ENCODE measurements at places on chromosomes 5 and 9.

DNA sequence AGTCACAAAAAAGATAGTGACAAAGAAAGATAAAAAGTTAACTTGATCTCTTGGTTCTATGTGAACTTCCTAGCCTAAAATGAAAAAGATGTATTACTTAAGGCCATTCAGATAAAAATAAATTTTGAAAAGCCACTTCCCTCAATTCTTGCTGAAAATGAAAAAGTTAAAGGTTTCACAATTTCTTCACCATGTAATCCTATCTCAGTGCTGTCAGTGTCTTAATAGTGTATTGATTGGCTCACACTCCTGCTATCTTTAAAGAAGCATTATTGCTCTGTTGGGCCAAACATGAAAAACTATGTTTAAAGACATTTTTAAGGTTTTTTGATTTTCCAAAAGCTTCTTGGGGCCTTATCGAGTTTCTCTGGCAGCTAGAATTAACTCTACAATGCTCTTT lies 18.1 kb upstream of the EGFLAM start:
- DNase-seq = no peak

- DNase-seq = no peak
These were observed 53.0 kb downstream of the BNC2 start for GRCh38 chr9:16817514-16817913.

GRCh38 chr9:109477258-109478050 lies 20.7 kb downstream of the PTPN3 start:
- DNase-seq = no peak

GRCh38 chr9:17222932-17223331 lies 88.1 kb downstream of the CNTLN start:
- DNase-seq = no peak

DNA sequence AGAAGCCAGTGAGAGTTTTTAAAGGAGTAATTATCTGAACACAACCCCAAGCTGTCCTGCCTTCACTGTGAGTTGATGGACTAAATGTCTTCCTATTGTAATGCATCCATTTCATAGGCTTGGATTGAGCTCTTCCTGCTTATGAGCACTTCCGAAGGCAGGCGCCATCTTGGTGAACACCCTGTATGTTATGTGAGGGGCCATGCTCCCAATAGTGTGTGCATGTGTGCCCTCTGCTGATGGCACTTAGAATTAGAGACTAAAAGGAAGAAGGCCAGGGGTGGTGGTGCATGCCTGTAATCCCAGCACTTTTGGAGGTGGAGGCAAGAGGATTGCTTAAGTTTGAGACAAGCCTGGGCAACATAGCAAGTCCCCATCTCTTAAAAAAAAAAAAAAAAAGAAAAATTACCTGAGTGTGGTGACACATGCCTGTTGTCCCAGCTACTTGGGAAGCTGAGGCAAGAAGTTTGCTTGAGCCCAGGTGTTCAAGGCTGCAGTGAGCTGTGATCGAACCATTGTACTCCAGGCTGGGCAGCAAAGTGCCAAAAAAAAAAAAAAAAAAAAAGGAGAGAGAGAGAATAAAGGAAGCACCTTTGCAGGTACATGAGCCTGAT lies 65.0 kb downstream of the C9orf152 start:
- DNase-seq = no peak

- peak; percentile 50 for DNase-seq
These were observed 3.7 kb downstream of the HABP4 start for GRCh38 chr9:96453625-96454024.

DNA sequence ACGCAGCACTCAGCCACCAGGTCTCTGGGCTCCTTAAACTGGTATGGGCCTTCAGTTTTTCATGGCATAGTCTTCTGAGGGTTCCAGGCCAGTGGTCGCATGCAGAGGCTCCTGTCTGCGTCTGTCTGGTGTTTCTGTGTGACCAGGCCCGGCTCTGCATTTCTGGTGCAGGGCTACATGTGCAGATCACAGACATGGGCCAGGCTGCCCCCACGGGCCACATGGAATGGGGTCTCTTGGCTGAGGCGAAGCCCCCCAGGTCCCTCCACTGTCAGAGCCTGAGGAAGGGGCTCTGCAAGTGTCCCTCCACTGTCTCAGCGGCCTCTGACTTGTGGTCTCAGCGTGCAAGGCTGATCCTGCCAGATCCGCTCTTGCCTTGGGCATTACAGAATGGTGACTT lies 15.6 kb upstream of the CARD19 start:
- DNase-seq = no peak

- DNase-seq = no peak
These were observed 38.6 kb upstream of the FBP1 start for GRCh38 chr9:94677929-94678328.

- DNase-seq = no peak
These were observed 870.2 kb upstream of the C9orf72 start for GRCh38 chr9:28443461-28443860.

- DNase-seq = no peak
These were observed 869.4 kb upstream of the NUDT12 start for GRCh38 chr5:104431981-104432380.

DNA sequence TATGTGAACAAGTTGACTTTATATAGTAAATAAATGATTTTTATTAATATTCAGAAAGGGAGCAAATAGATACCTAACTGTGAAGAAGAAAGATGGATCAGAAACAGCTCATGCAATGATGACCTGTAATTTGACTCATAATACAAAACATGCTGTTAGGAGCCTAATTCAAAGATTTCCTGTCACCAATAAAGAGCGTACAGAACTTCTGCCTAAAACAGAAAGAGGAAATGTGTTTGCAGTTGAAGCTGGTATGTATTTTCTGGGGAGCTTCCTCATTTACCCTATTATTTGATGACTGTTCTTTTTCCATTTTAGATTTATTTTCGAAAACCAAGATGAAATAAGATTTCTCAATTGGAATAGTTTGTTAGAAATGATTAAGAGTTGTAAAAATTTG lies 11.4 kb downstream of the YTHDC2 start:
- DNase-seq = no peak

- no peak for DNase-seq
These were observed 92.2 kb downstream of the SEMA6A start for GRCh38 chr5:116482394-116482793.

GRCh38 chr9:22112870-22113821 lies 104.0 kb upstream of the CDKN2B start:
- no peak for DNase-seq
